ENCODE measurements at places on chromosomes 1 and 21.
A peak's percentile ranks its signal among the peaks of the same experiment; 100 is the strongest.

DNA sequence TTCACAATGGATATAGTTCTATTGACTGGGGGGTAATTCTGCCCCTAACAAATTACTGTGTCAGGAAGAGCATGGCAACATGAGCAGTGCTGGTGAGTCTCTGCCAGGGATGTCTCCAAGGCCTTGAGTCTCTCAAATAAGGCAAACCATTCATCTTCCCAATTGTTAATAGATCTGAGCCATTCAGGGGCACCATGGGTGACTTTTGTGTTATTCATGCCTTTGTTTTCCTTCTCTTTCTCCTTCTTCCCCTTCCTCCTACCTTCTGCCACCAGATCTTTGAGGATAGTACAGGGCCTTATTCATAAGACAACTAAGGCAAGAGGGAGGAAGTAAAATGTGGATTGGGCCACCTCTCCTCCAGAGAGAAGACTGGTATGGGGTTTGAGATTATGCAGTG is at the start of gene RGSL1:
TSS of gene RGSL1 (plus strand) at position 60 of the 400 bp plus-strand sequence. CDS start at position 80, 20 bp downstream.
- no peak for DNase-seq

DNA sequence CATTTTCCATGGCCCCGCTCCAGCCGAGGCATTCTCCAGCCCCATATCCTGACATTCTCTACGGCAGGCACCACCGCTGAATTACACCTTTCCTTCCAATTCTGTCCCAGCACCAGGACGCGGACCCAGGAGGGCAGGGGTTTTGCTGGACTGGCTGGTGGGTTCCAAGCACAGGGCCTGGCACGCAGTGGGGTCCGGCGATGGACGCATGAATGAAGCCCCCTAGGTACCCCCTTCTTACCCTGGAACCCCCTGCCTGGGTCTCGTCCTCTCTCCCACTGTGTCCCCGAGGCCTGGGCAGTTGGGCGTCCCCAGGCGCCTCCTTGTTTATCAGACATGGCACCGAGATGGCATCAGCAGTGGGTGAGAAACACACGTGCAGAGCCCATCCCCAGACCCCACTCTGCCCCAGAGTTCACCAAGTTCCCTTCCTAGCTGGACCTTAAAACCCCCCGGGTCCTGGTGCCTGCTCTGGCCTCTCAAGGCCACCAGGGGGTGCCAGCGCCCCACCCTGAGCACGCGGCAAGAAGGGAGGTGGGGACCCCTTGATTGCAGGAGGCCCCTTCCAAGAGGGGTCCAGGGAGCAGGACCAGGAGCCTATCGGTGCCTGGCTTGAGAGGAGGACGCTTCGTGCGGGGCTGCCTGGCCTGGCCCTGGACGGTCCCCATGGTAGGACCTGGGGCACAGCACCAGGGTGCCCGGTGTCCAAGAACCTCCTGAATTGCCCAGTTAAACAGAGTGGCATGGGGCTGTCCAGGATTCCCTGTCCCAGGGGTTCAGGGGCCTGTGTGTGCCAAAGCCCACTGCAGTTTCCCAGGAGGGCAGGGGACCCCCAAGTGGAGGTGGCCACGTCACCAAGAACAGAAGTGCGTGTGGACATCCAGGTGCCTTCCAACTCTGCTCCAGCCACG is 46.1 kb downstream of the MEGF6 start:
- no peak for DNase-seq

- no peak for DNase-seq
These were observed 31.7 kb downstream of the SKI start for GRCh38 chr1:2259668-2260402.

GRCh38 chr1:61268546-61269240 is 186.3 kb downstream of the NFIA start:
- DNase-seq: no peak

GRCh38 chr1:167251472-167251871 is 30.8 kb downstream of the POU2F1 start:
- no peak for DNase-seq

DNA sequence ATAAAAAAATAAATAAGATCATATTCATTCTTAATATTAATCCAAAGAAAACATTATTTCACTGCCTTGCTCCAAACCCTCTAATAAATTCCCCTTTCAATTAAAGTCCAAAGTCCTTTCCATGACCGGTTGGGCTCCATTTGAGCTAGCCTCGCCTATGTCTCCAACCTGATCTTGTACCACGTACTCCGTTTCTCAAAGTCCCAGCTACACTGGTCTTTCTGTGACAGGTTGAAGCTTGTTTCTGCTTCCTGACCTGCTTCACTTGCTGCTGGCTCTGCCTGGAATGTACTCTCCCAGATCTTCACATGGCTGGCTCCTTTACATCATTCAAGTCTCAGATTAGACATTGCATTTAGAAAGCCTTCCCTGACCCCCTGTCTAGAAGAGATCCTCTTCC is 16.4 kb downstream of the RPL5 start:
- no peak for DNase-seq

GRCh38 chr1:56820755-56821461 is 1.7 kb upstream of the FYB2 start:
- peak; percentile 28 for DNase-seq

GRCh38 chr21:36388835-36389234 is 3.6 kb downstream of the CHAF1B start:
- DNase-seq: no peak

DNA sequence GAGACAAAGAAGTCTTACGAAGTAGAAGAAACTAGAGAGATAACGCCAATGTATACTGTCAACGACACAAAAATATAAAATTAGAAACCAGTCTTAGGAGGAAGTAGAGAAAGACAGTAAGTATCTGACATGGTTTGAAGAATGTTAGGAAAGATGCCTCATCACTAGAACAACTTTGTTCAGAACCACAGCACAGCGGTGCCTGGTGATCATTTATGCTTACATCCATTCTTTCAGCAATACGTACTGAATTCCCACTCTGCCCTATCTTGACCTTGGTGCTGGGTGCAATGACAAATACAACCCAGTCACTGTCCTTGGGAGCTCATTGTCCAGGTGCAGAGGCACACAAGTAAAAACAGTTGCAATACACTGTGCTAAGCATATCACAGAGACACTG is 104.4 kb downstream of the TM2D1 start:
- DNase-seq: no peak

DNA sequence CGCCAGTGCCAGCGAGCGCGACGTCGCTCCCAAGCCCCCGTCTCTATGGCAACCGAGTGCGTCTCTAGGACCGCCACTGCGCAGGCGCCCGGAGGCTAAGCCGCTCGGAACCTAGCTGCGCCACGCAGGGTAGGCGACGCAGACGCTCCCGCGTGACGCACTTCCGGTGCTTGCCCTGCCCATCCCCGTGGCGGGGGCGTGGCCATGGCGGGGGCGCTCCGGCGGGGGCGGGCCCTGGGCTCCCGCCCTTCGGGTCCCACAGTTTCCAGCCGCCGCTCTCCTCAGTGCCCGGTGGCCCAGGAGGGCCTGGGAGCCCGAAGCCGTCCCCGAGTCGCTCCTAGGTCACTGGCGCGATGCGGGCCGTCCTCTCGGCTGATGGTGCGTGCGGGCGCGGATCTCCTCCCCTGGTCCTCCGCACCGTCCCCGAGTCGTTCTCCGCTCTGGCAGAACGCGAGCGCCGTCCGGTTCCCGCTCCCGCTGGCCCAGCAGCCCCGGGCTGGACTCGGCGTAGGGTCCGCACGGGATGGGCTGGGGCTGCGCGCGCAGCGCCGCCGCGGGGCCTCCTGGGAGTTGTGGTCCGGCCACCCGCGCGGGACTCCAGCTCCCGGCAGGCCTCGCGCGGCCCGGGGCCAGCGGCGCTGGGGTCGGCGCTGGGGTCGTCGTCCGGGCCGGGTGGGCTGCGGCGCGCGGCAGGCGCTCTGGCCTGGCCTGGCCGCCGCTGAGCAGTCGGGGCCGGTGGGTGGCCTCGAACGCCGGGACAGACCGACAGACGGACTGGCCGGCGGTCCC is at the start of gene MIB2:
TSS of gene MIB2 (plus strand) at position 245 of the 789 bp plus-strand sequence. CDS start 7,953 bp downstream, outside the sequence.
- DNase-seq: peak; percentile 98

- DNase-seq: no peak
These were observed 26.6 kb downstream of the DHRS3 start for GRCh38 chr1:12591267-12591938.

DNA sequence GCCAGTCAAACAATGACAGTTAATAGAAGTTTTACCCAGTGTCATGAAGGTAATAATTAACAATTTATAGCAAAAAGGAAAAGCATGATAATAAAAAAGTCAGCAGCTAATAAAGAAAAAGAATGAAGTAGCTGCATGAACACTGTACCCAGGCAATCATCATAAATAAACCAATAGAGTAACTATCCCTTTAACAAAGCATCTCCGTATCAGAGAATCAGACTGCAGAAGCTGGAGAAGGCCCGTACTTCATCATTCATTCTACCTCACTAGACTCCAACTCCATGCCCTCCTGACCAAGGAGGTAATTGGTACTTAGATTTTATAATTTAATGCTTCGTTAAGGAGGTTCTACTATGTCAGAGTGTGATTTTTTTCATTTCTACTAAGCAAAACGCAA is 140.5 kb downstream of the NEGR1 start:
- DNase-seq: no peak

DNA sequence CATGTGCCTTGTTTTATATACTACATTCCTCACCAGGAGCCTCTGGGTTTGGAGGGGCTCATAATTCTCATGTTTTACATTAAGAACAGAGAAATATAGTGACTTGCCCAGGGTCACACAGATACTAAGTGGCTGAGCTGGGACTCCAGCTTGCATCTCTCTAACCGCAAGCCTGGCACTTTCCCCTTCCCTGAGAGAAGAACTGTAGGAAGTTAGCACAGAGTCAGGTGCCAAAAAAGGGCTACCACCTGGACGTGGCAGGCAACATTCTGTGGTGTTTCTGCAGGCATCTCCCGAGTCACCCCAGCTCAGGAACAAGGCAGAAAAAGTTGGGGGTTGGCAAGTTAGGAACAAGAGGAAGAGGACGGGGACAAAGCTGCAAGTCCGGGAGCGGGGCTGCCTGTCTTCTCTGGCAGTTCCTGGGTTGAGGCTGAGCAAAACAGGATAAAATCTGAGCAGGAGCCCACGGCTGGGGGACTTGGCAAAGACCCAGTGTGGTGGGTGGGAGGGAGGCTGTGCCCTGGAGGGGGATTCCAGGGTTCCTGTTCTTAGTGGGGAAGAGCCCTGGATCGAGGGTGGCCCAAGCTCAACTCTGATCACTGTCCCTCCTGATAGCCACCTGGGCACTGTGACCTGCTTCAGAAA is 9.8 kb downstream of the PLA2G5 start:
- DNase-seq: no peak

DNA sequence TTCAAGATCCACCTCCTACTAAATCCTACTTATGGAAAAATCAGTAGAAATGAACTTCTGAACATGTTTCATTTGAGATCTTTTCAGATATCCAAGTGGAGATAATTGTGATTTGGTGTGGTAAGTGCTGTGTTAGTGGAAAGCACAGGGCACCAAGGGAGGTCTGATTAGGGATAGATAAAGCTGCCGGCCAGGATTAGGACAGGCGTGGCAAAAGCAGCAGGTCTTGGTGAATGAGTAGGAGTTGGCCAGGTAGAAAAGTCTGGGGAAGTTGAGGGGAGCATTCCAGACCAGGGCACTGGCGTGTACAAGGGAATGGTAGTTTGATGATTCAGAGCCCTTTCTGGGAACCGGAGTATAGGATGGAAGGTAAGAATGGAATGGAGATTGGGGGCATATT is 47.8 kb downstream of the AZIN2 start:
- DNase-seq: no peak

GRCh38 chr1:86503406-86504136 is 34.8 kb downstream of the CLCA1 start:
- DNase-seq: no peak

DNA sequence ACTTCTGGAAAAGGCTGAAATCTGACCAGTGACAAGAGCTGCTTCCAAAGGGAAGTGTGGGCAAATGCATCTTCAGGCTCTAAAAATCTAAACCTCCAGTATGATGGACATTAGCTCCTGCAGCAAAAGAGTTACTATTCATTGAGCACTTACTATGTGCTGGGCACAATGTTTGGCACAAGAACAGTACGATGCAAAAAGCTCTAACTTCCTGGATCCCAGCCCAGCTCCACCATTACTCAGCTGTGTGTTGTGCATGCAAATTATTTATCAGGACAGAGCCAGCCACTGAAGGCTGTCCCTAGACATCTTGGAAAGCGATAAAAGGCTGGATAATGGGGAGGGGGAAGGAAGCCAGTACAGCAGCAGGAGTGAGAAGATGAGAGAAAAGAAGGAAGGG is 143.5 kb downstream of the ELAVL4 start:
- no peak for DNase-seq

DNA sequence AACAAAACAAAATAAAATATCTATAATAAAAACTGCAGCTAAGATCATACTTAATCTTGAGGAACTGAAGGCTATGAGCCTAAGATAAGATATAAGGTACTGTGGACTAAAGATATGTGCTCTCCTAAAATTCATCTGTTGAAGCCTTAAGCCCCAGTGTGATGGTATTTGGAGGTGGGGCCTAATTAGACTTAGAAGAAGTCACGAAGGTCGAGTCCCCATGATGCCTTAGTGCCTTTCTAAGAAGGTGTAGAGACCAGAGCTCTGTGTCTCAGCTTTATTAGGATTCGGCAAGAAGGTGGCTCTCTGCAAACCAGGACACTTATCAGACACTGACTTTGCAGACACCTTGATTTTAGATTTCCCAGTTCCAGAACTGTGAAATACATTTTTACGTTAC is 622.0 kb upstream of the BRINP3 start:
- no peak for DNase-seq

DNA sequence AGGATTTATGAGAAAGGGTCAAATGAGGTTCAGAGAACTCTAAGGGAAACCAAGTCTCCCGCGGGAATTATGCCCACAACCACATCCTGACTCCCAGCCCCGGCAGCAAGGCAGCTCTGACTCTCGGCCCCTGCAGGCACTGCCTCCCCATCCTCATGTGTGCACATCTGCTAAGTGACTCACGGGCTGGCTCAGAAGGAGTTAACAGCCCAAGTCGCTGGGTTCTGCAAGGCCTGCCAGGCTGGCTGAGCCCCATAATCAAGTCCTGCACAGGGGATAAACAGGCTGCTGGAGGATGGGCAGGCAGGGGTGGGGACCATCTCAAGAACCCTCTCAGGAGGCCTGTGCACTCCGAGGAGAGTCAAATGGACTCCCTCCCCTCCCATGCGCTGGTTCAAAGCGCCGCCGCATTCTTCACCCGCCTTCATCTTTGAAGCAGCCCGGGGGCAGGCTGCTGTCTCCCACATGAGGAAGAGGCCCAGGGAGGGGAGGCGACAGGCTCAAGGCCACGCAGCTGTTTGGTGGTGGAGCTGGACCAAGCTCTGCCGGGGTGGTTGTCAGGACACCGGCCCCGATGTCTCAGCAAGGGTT is 344.3 kb downstream of the MATN1 start:
- no peak for DNase-seq

GRCh38 chr1:67019600-67020136 is 34.3 kb downstream of the SLC35D1 start:
- DNase-seq: no peak
